Effector CD8-positive, alpha-beta T cell (primary cell): ENCODE measurements at places on chromosomes 1 and 21.

- DNase-seq = no peak
Measured at GRCh38 chr21:34123609-34124008, 50.2 kb downstream of the MRPS6 start.

- no peak for DNase-seq
Measured at GRCh38 chr1:61674221-61674620, 50.7 kb downstream of the TM2D1 start.

- DNase-seq = no peak
Measured at GRCh38 chr1:183022202-183023145, 746 bp upstream of the LAMC1 start.

DNA sequence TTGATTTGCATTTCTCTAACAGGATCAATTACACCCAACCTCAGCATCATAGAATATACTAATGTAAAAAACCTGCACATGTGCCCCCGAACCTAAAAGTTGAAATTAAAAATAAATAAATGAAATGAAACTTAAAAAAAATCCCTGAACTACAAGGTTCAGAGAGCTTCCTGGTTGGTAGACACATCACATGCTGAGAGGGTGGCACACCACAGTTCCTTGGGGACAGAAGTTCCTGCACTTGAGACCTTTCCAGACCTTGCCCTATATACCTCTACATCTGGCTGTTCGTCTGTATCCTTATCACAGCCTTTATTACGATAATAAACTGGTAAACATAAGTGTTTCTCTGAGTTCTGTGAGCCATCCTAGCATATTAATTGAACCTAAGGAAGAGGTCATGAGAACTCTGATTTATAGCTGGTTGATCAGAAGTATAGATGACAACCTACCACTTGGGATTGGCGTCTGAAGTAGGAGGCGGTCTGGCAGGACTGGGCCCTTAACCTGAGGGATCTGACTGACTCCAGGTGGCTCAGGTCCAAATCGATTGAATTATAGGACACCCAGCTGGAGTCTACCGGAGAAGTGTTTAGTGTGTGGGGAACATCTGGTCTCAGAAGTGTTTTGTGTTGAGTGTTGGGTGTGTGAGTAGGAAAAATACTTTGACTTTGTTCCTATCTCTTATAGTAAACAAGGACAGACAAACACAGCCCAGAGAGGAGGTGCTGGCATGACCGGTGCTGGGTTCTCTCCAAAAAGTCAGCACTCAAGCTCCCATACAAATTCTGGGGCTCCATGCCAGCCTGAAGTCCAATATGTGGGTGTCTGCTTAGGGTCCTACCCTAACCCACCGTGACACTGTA lies 19.0 kb downstream of the C1orf115 start:
- no peak for DNase-seq

DNA sequence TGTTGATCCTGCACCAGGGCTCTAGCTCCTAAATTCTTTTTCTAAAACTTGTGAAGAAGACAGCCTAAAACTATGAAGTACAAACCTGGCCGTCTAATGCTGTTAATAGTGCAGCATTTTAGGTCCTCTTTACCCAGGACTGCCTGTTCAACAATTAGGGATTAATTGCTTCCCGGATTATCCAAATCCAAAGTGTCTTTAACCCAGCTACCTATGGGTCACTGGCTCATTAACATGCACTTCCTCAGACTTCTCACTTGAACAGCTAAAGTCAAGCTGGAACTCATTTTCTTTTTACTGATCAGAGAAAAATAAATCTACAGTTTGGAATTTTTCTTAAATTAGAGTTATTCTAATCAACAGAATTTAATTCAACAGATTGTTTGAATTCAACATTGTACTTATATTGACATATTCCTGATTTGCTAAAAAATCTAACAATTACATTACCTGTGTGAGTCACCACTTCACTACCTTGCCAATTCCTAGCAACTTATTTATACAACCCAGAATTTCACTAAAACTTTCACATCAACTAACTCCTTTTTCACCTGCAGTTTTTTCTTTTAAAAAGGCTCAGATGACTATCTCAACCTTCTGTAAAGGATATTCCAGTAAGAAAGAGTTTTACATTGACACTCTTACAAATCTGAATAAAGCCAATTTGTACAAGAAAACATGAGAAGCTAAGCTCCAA lies 3.3 kb downstream of the HNRNPU start:
- no peak for DNase-seq
